ENCODE measurements at places on chromosomes 3 and 15. TPM values are rescaled to one million over a fixed set of nuclear protein-coding genes. Genes with fewer than 3 reads are reported as not detected.
A peak's percentile ranks its signal among the peaks of the same experiment; 100 is the strongest.

The MAGI1 gene
- total RNA-seq = 0.42 TPM

The A4GNT gene
- total RNA-seq = not detected

The TMC3 gene
- total RNA-seq = not detected

The CAMP gene
- total RNA-seq = not detected

The GOLGB1 gene
- 17.3 TPM for total RNA-seq

GRCh38 chr3:184832044-184832443, 20.1 kb downstream of the VPS8 start:
- DNase-seq = no peak

DNA sequence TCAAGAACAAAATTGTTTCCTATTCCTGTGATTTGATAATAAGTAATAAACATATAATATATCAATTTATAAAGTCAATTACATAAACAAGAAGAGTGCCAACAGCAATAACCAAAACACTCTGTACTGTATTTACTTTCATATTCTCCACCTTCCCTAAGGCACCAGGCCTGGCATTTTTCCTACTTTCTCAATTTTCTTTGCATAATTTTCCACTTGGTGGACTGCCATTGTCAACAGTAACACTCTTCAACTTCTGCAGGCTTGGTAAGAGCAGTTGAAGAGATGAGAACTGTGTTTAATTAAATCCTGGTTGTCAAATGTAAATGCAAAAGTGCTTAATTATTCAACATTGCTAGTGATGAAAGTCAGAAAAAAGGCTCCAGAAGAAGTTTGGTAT, 229.8 kb upstream of the PLSCR5 start:
- no peak for DNase-seq

DNA sequence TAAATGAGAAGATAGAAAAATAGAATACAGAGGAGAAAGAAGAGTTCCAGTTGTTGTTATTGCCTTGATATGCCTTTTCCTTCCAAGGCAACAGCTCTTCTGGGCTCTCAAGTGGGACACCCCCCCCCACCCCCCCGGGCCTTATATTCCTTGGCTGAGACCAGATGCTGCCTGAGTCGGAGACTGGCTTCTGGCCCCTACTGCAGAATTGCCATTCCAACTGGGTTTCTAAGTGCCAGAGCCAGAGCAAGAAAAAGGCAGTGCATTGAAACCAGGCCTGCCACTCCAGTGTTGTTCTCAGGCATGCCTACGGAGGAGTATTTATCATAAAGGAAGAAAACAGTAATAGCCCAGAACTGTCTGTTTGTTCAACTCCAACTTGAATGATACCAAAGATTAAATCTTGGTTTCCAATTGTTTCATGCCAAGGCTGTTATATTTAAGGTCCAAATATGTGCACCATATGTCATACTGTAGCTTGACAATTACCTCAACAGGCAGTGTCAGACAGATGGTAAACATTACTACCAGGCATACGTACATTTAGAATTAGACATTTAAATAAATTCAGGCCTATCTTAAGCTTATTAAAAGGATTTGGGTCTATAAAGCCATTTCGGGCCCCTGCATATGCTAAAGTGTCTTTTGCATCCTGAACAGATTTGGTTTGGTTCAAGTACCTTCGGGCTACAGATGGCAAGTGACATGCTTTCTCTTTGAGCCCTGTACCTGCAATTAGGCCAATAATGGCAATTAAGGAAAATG, 209.9 kb upstream of the SEMA6D start:
- DNase-seq = no peak

- DNase-seq = no peak
Measured at GRCh38 chr15:74297887-74298286, 61.8 kb downstream of the CCDC33 start.

- DNase-seq = no peak
Measured at GRCh38 chr3:191770541-191770940, 309.6 kb downstream of the PYDC2 start.

DNA sequence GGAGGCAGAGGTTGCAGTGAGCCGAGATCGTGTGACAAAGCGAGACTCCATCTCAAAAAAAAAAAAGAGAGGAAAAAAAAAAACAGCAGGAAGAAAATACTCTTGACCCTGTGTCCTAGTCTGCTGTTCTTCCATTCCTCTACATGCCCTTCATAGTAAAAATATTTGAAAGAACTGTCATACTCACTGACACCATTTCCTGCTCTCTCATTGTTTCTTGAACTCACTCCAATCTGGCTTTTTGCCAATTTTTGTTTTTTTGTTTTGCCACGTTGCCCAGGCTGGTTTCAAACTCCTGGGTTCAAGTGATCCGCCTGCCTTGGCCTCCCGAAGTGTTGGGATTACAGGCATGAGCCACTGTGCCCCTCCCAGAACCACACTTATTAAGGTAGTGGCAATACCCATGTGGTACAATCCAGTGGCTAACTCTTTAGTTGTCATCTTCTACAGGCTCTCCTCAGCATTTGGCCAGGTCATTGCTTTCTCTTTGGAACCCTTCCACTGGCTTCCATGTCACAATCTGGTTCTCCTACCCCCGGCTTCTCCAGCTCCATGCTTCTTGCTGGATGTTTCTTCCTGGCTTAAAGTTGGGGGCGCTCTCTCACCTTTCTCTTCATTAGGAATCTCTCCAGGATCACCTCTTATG, 238.2 kb upstream of the C2CD4B start:
- no peak for DNase-seq

DNA sequence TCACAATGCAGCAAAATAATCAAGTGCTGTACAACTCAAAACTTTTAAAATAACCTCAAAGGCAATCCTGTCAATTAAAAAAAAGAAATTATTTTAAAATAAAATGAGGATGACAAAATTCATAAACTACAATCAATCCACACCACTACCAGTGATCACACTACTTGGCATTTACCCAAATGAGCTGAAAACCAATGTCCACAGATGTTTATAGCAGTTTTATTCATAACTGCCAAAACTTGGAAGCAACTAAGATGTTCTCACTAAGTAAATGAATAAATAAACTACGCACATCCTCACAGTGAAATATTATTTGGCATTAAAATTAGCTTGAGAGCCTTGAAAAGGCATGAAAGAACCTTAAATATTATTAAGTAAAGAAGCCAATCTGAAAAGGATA, 121.3 kb downstream of the STAG1 start:
- no peak for DNase-seq

DNA sequence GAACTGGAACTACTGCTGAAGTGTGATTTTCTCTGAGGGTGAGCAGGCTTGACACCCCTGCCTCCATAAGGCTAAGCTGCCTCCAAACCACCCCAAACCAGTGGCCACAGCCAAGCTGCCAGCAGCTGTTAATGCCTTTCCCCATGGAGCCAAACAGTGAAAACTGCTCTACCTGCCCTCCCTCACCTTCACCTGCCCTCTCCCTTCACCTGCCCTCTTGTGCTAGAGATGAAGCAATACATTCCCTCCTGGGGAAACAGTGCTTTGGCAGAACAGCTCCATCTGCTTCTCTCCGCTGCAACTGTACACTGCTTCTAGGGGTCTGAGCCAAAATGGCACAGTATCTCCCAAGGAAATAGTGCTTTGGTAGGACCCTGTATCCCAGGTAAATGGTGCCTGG, 374.1 kb downstream of the FHIT start:
- no peak for DNase-seq

- no peak for DNase-seq
Measured at GRCh38 chr3:172134352-172134751, 95.0 kb downstream of the FNDC3B start.

DNA sequence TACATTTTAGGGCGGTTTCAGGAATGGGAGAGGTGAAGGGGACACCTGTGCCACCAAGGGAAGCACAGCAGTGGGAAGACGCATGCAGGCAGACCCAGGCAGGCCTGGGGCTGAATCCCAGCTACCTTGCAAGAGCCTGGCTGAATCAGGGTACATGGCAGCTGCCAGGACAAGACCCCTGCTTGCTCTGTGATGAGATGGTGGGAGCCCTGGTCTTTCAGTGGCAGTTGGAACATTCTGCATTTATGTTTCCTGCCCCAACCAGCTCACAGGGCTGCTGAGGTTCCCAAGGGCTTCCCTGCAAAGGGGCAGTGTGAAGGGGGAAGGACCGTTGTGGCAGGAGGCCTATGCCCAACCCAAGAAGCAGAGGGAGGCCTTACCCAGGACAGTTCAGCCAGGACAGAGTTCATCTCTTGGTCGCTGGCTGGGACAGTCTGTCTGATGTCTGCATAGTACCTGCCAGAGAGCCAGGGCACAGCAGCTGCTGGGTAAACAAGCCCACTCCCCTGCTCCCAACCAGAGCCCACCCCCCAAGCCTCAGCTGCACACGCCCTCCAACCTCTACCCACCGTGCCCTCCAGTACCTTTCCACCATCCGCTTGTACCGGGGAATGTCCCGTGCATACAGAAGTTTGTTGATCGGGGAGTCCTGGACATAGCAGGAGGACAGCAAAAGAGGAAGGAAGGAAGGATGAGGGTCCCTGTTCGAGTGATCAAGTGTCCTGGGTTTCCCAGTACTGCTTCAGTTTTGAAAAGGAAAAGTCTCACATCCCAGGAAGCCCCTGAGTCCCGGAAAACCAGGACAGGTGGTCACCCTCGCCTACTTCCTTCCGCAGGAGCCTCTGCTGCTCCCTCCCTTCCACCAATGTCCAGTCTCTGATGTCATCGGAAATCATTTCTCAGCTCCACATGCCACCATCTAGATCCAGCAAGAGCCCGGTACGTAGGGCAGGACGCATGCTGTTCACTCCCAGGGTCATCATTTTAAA, 23.1 kb downstream of the PLXNB1 start:
- DNase-seq = no peak

GRCh38 chr15:57685306-57686095, 21.0 kb upstream of the POLR2M start:
- DNase-seq = no peak

DNA sequence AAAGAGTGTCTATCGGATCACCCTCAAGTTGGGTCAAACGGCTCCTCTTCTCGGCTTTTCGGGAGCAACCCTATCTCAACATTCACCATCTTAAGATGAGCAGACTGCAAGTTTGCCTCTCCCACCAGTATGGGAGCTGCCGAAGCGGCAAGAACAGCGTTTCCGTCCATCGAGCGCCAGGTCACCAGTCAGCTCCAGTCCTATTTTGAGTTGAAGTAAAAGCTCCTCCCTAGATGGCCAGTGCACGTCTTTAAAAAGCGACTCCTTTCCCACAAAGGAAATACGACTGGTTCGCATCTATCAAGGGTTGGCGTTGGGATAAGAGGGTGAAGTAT, 369 bp upstream of the U2SURP start:
- DNase-seq = peak; percentile 76

DNA sequence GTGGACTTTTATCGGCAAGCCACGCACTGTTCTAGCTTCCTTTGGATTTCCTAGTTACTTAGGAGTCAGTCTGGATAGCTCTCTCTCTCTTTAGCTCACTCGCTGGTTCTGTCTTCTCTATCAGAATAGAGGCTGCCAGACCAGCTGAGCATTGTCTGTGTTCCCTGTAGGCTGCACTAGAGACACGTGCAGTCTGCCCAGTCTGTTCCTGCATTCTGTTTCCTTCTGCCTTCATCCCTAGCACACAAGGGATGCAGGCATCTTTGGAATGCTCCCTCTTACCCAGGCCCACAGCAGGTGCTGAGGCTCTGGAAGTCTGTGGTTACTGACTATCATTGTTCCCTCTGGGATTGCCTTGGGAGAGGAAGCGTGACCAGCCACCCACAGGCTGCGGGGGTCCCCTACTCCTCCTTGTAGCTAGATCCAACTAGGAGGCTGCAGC, 322.8 kb downstream of the ZNF621 start:
- no peak for DNase-seq

DNA sequence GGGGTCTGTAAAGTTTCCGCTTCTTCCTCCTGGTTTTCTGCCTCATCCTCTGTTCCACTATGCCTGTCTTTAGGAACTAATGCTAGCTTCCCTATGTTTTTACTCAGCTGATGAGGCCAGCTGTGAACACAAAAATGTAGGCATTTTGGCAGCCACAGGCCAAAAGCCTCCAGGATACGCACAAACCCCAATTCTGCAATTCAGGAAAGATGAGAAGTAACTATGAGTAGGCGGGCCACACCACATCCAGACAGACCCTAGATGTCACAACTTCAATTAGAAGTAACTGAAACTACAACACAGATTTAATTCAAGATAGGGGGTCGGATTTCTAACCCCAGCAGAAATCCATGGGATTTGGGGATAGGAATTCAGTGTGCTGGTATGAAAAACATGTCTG, 11.9 kb downstream of the CA12 start:
- DNase-seq = no peak

GRCh38 chr3:27613846-27614500, 108.2 kb downstream of the EOMES start:
- no peak for DNase-seq

DNA sequence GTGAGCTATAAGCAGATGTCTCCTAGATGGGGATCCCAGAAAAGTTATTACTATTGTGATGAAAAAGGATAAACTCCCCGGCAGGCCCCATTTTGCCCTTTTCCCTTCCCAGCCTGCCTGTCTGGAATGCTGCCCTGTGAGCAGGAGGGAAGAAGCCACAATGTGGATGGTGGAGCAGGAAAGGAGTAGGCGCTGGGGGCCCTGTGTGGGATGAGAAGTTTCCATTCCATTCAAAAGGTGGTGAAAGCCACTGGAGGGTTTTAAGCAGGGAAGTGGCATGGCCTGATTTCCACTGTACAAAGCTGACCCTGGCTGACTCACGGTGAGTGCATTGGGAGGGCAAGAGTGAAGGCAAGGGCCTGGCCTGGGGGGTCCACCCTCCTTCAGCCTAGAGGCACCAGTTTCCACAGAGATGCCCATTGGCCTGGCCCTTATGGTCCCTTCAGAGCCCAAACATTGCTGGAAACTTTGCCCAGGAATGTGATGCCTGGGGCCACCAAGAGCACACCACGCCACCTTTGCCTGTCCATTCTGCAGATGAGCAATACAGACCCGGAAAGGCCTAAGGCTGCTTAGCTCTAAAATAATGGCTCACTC, 206.9 kb downstream of the RPLP1 start:
- no peak for DNase-seq

All from CD8-positive, alpha-beta memory T cell (primary cell).